Esophagus squamous epithelium (tissue), 5 donors: ENCODE measurements at places on chromosomes 16 and 17. TPM values are rescaled to one million over a fixed set of nuclear protein-coding genes. Genes with fewer than 3 reads are reported as not detected.

- DNase-seq, result no peak
Measured at GRCh38 chr16:66335704-66336329, 30.7 kb upstream of the CDH5 start.

DNA sequence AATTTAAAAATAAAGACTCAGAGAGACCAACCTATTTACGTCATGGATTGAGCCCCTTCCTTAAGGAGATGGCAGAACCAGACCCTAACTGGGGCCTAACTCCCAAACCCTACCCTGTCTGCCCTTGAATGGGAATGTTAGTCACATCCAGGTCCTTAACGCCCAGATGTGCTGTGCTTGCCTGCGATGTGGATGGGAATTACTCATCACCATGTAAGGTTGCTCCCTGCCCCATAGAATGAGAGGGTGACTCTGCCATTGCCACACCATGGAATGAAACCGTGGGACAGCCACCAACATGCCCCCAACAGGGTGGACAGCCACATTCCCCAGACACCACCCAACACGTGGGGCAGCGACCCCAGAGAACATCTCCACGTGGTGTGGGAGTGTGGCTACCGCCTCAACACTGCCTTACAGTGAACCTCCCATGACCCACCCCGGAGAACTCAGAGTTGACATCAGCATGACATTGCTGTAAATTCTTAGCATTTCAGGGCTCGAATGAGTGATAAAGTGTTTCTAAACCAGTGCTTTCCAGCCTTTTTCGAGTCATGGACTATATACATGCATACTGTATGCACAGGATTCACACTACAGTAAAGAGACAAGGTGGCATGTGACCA, 31.8 kb downstream of the SCNN1B start:
- DNase-seq, result no peak

The GP1BA gene
- not detected for total RNA-seq

- no peak for DNase-seq
Measured at GRCh38 chr16:49859125-49859811, 3.4 kb upstream of the ZNF423 start.

GRCh38 chr17:5354886-5355415, 64.5 kb downstream of the NUP88 start:
- no peak for DNase-seq

DNA sequence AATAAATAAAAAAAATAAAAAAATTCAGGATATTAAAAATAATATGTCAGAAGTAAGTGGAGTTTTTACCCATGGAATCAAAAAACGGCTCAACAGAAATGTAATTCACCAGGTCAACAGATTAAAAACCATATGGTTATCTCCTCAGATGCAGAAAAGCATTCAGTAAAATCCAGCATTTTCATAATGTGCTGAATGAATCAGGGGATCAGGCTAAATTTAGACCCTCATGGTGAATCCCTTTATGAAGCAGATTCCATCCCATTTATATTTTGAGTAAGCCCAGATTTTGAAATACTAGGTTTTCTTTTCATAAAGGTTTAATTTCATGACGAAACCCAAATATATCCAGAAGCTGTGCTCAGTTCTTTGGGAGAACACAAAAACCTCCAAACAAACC, 84.4 kb downstream of the OR1D5 start:
- DNase-seq, result no peak

The HOXB6 gene
- 3.1 TPM for total RNA-seq

DNA sequence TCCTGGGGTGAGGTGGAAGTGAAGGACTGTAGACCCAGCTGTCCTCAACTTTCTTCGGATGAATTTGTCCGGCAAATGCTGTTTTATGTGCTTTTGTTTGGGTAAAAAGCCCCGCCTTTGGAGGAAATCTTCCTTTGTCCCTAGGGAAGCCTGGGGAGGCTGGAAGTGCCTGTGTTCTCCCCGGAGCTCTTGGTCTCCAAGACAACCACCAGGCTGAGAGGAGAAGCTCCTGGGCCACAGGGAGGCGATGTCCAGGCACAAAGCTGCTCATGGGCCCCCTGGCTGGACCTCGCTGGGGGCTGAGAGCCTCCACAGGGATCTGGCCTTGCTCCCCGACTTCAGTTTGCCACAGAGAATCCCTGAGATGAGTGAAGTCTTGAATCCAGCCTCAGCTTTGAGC, 293.1 kb upstream of the N4BP1 start:
- DNase-seq, result no peak

GRCh38 chr17:55159251-55159650, 105.5 kb upstream of the HLF start:
- DNase-seq, result no peak

GRCh38 chr16:48523415-48524204, 86.4 kb downstream of the N4BP1 start:
- no peak for DNase-seq

GRCh38 chr16:53092284-53092683, 37.5 kb downstream of the CHD9 start:
- DNase-seq, result no peak

- no peak for DNase-seq
Measured at GRCh38 chr17:82101767-82102679, 4.0 kb upstream of the FASN start.

The CRYBA1 gene
- not detected for total RNA-seq

- DNase-seq, result no peak
Measured at GRCh38 chr16:21937336-21937829, 15.8 kb upstream of the UQCRC2 start.

- DNase-seq, result no peak
Measured at GRCh38 chr17:81238490-81238814, 403 bp downstream of the TEPSIN start.

The C1QTNF8 gene
- not detected for total RNA-seq

DNA sequence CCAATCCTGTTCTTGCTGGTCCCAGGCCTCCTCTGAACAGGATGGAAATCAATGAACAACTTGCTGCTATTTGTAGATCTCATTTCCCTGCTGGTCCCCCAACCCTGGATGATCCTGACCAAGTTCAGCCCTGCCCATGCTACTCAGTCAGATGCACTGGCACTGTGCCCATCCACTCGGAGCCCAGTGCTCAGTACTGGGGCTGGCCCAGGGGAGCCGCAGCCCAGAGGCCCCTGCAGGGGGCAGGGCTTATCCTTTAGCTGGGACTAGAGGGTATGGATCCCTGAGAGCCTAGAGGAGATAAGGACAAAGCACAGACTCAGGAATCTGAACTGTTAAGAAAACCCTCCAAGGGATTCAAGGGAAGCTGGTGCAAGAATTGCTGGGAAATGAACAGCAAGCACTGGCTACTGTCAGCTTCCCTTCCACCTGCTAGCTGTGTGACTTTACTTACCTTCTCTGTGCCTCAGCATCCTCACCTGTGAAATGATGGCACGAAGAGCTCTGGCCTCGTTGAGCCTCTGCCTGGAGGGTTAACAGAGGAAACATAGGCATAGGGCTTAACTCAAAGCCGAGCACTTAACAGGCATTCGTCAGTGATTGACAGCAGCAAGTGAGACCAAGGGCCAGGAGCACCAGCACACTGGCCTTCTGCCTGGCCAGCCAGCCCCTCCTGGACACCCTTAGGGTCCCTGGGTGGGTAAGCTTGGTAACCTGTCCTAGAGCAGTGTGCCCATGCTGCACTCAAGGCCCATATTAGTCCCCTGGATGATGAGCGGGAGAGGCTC, 29.8 kb upstream of the C1QL1 start:
- no peak for DNase-seq

GRCh38 chr16:72013888-72014581, 5.5 kb downstream of the DHODH start:
- DNase-seq, result no peak

- no peak for DNase-seq
Measured at GRCh38 chr17:60717814-60718213, 40.2 kb downstream of the BCAS3 start.

DNA sequence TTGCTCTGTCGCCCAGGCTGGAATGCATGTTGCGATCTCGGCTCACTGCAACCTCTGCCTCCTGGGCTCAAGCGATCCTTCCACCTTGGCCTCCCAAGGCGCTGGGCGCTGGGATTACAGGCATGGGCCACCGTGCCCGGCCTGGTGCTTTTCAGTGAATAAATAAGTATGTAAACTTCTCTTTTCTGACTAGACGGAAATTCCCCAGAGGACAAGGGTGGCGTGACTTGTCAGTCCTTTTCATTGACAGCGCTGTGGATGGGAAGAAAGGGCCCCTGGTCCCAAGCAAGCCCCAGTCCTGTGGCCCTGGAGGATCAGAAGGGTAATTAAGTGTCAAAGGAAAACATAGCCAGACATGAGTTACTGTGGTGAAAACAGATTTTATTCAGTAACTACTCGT, 9.6 kb upstream of the SPN start:
- no peak for DNase-seq

- DNase-seq, result no peak
Measured at GRCh38 chr17:48484850-48485249, 46.0 kb downstream of the HOXB1 start.

The MAPT gene
- total RNA-seq, result 0.67 TPM

The GSDMA gene
- 1.6 TPM for total RNA-seq

GRCh38 chr16:87970186-87970585, 19.0 kb downstream of the BANP start:
- no peak for DNase-seq

The PRSS21 gene
- total RNA-seq, result 1.5 TPM

The SLC6A2 gene
- total RNA-seq, result 0.76 TPM

DNA sequence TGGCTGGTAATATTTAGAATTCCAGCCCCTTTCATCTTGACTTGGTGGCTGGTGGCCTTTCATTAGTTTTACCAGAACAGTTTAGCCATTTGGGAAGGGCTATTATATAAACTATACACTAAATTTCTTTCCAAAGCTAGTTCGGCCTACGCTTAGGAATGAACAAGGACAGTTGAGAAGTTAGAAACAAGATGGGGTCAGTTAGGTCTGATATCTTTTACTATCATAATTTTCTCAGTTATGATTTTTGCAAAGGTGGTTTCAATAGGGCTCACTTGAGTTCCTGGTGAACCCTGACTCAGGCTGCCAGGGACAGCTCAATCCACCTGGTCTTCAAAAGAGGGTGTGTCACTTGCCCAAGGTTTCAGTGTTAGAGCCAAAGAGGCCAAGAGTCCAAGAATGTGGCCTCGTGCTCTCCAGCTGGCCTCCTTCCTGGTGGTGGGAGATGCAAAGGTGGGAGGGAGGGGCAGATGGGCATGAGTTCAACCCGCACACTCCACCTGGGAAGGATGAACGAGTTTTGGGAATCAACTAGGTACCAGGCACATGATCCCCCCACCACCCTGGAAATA, 4.0 kb upstream of the PHOSPHO1 start:
- no peak for DNase-seq

The NOG gene
- 0.38 TPM for total RNA-seq

The ITGA2B gene
- 0.76 TPM for total RNA-seq
